NCI-H446 treated with DMSO at 0.1 percent for 48 hours (cell line): ENCODE measurements at places on chromosomes 13 and 19.
A peak's percentile ranks its signal among the peaks of the same experiment; 100 is the strongest.

DNA sequence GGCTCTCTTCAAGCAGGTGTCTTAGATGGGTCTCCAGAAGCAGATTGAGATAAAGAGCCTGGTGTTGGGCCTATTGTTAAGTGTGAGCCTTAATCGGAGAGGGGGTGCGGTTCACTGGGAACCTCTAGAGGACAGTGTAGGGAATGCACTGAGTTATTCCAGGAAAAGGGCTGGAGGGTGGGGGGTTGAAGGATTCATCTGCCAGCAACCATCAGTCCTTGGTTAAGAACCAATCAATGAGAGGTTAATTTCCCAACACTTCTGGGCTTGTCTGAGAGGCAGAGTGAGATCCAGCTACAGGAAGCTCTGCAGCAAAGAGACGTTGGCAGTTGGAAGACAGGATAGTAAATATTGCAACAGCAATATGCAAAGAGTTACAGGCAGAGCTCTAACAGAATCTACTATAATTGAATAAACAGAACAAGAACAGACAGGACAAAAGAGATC, 28.7 kb downstream of the CYP4F2 start:
- DNase-seq = no peak

DNA sequence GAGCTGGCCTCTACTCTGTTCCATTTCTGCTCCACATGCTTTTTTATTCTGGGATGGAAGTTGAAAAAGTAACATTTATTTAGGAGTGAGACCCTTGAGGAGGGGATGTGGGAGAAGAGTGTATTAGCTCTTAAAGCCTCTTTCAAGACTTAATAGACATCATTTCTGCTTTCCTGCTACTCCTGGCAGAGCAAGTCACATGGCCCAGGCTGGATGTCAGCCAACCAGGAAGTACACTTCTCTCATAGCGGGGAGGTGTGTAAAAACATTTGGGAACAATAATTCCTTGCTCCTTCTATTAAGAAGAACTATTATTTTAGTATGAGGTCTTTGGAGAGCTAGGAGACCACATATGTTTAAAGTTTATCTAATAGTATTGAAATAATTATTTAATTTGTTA, 40.6 kb upstream of the FAM216B start:
- DNase-seq = no peak

DNA sequence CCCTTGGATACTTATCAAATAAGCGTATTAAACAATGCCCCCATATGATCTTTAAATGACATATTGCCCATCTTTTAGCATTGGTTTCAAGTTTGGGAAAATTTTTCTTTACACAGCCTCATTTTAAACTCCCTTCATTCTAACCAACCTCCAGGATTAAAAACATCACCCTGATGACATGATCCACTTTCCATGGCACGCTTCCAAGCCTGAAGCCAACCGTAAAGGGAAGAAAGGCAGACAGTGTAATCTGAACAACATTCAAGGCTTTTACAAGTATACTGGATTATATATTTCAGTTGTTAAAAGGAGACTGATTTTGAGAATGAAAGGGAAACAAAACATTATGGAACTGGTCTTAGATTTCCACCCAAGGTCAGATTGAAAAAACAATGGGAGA, 1721.9 kb downstream of the OLFM4 start:
- peak; percentile 34 for DNase-seq

DNA sequence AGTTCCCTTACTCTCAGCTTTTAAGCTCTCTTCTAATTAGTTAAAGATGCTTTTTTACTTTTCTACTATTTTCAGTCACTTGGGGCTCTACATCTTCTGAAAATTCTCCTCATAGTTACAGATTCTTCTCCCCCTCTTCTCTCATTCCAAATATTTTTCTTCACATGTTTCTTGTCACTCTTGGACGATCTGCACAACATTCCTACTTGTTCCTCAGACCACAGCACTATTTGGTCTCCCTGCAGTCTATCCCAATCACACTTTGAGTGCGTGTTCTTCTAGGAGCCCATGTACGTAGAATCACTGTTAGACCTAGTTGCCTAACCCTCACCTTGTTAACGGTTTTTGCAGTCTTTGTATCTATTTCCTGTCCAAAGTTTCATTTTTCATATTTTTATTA, 222.5 kb upstream of the SPRY2 start:
- DNase-seq = no peak

DNA sequence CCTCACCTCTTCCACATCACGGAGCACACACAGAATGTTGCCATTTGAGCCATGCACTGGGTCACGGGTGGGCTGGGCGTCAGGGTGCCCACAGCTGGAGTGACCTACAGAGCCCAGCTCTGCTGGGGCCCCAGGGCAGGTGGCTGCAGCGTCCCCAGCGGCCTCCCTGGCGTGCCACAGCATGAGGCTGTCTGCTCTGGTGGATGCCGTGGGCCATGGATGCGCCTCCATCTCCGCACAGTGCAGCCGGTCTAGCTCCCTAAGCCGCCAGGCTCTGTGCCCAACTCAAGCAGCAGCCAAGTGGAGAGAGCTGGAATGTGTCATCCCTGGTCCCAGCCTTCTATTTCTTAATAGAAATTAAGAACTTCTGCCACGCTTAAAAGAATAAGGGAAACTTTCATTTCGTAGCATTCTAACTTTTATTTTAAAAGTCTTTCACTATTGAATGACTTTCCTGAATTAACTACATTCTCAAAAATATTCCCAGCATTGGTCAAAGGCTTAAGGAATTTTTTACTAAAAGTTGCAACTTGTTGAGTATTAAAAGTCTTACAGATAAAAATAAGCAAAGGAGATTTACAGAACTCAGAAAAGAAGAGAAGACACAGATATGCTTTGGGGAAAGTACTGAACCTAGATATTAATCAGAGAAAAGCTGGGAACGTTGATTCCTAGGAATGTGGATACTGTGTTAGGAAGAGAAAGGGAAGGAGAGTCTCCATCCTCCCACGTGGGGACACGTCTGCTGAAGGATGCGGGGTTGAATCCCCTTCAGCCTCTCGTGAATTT, 59.3 kb downstream of the ATP11A start:
- DNase-seq = no peak

- DNase-seq = no peak
These were observed 12.0 kb upstream of the ZNF274 start for GRCh38 chr19:58170860-58171259.
